ENCODE measurements at places on chromosomes 5 and 9.

- DNase-seq: no peak
Observed at GRCh38 chr9:134804871-134805270, 75.7 kb upstream of the FCN2 start.

DNA sequence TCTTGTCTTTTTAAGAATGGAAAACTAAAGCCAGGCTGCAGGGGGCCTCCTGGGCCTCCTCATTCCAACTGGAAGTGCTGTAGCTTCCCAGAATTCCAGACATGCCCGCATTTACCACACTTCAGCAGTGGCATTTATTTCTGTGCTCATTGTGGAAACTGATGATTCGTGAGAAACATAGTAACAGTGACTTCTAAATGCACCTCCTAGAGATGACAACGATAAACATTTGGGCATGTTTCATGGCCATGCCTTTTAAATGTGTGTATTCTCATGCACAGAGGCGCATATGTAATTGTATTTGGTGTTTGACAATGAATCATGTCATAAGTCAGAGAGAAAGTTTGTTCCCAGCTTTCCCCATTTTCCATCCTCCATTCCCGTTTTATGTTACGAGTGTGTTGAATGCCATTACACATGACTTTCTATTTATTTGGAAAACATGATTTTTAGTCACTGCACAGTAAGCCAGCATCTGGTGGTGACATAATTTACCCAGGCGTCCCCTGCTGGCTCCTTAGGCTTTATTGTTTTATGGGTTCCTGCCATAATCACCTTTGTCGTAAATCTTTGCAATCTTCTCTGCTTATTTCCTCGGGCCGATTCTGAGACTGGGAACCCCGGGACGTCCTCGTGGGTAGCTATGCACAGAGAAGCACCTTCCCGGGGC, 68.8 kb upstream of the FCN2 start:
- no peak for DNase-seq

DNA sequence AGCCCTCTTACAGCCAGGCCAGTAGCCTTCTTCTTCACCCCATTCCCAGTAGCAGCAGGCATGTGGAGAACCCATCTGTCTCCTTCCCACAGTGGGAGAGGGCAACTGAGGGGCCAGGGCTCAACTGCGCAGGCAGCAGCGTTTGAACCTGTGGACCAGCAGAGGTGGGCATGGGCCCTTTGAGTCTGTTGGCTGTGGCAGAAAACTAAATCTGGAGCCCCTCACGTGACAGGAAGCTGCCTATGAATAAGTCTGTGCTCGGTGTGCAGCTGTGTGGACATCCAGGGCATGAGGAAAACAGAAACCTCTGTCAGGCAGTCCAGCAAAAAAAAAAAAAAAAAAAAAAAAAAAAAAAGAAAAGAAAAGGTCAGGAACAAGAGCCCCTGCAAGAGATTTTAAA, 189.2 kb upstream of the NR3C1 start:
- no peak for DNase-seq

- no peak for DNase-seq
Observed at GRCh38 chr9:92035687-92036410, 79.4 kb downstream of the SPTLC1 start.

DNA sequence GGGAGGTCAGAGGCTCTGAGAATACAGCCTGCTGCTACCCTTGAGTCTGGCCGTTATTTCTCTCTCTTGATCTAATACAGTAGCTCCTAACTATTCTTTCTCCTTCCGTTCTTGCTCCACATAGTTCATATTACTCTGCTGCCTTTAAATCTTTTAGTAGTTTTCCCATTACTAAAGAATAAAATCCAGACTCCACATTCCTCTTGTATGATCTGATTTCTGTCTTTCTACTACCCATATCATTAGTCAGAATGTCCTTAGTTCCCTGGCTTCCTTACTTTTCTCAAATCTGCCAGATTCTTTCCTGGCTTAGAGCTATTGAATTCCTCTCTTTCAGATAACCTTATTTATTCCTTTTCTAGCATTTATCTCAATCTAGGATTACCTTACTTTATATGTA, 40.0 kb downstream of the MARCHF6 start:
- DNase-seq: no peak

DNA sequence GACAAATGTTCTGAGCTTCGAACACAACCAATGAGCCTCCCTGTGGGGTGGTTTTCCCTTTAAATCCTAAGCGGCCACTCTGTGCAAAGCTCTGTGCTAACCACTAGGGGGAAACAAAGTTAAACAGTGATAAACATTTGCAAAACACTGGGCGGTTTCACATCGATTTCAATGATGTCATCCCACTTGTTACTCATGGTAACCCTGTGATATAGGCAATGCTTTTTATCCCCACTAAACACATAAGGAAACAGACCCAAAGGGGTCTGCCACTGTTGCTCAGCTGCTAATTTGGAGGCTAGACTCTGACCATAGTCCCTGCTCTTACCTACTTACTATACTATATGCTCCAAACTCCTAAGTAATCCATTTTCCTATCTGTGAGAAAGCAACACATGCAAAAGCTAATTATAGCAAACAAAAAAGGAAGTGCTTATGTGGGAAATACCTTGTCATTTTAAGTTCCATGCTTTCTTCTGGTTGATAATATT, 57.3 kb downstream of the PTPN3 start:
- peak; percentile 22 for DNase-seq

DNA sequence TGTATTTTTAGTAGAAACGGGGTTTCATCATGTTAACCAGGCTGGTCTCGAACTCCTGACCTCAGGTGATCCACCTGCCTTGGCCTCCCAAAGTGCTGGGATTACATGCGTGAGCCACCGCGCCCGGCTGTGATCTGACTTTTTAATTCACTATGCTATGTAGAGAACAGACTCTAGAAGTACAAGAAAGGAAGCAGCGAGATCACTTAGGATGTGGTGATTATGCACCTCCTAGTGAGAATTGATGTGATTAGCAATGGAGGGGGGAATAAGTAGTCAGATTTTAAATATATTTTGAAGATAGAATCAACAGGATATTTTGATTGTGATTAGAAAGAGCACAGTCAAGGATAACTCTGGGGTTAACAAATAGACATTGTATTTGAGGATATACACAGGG, 36.3 kb downstream of the GAPVD1 start:
- no peak for DNase-seq

DNA sequence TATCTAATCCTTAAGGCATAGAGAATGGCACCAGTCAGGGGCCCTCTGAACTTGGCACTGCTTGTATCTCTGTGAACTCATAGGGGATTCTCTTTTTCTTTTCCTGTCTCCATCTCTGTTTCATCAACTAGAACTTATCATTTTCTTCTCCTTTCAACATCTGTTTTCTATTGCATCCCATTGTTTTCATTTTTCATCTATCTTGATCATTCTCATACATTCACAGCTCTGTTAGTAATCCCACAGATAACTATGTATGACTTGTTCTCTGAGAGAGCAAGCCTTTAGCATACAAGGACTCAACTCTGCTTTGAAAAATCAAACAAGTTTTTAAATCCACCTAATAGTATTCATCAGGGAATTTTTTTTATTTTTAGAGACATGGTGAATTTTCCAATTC, 264.3 kb downstream of the ARRDC3 start:
- no peak for DNase-seq
